Naive thymus-derived CD8-positive, alpha-beta T cell (primary cell): ENCODE measurements at places on chromosomes 7 and 10. TPM values are rescaled to one million over a fixed set of nuclear protein-coding genes. Genes with fewer than 3 reads are reported as not detected.

The PNLIPRP1 gene
- not detected for polyA plus RNA-seq

The LRGUK gene
- 0.09 TPM for polyA plus RNA-seq

The SPDYE8 gene
- 0.06 TPM for polyA plus RNA-seq

The SGMS1 gene
- 8.3 TPM for polyA plus RNA-seq

The IL6 gene
- not detected for polyA plus RNA-seq
